ENCODE measurements at places on chromosomes 7 and 10. TPM values are rescaled to one million over a fixed set of nuclear protein-coding genes. Genes with fewer than 3 reads are reported as not detected.

DNA sequence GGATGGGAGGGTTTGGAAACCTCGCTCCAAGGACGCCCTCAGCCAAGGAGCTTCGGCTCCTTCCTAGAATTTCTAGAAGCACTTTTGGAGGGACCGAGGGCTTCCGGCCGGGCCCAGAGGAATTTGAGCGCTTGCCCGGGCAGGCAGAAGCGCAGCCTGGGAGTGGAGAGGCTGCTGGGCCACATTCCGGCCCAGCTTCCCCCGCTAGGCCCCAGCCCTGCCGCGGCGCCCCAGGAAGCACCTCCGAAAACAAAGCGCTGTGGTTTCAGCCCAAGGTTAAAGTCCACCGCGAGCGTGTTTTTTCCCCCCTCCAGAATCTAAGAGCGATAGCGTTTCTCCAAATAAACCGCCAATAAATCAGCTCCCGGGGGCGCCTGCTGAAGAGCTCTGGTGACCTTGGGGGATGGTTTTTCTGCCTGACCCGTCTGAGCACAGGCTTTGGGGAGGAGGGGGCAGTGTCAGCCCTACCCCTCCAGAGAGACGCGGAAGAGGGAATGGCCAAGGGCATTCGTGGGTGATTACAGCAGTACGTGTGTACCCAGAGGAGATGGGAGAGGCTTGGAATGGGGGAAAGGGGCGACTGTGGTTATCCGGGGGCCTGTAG is 5.7 kb upstream of the TNRC18 start:
- peak; percentile 73 for DNase-seq

- DNase-seq = peak; percentile 44
Observed at GRCh38 chr10:131846240-131847101, 54.3 kb upstream of the PPP2R2D start.

EVX1 gene
- not detected for total RNA-seq

NRBF2 gene
- total RNA-seq = 13.4 TPM

- no peak for DNase-seq
Observed at GRCh38 chr7:47992446-47992845, 13.0 kb upstream of the HUS1 start.

TRIM24 gene
- 16.4 TPM for total RNA-seq

SLC13A1 gene
- 0.13 TPM for total RNA-seq

DNA sequence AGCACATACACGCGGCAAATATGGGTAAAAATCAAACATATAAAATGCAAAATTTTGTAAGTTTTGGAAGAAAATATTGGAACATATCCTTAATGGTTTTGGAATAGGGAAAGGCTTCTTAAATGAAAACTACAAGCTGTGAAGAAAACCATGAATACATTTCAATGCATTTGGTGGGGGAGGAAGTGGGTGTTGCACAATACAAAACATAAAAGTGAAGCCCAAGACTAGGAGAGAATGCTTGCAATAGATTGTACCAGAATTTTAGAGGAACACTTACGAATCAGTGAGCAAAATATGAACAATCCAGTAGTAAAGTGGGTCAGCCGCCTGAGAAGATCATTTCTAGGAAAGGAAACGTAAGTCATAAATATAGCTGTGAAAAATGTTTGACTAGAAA is 322.6 kb upstream of the MKI67 start:
- no peak for DNase-seq

DNA sequence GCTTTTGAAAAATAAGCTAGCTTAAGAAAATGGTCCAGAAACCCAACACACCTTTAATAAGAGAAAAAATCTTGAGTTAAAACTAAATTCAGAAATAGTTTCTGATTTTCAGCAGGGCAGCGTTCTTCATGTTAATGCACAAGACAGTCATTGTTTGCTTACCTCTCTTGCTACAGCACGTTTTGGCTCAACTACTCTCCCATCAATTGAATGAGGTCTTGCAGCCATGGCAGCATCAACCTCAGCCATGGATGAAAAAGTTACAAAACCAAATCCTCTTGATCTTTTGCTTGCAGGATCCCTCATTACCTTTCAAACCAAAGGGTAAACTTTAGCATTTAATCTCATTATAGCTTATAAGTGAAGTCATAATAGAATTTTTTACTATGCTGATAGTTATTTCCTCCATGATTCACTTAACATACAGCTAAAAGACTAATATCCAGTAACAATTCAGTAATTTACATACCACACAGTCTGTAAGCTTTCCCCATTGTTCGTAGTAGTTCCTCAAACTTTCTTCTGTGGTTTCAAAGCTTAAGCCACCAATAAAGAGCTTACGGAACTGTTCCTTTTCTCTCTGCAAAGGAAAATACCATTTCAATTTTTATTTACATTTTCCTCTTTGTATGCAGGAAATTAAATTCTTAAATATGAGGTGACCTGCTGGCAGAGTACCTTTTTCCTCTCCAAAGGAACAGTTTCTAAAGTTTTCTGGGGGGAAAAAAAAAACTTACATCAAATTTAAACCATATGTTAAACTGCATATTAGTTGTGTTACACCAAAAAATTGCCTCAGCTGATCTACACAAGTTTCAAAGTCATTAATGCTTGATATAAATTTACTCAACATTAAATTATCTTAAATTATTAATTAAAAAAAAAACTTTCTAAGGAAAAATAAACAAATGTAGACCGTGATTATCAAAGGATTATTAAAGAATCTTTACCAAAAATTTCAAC is 3.1 kb downstream of the HNRNPA2B1 start:
- DNase-seq = no peak

UTF1 gene
- not detected for total RNA-seq

GRCh38 chr10:25901199-25901598 is 32.8 kb upstream of the MYO3A start:
- no peak for DNase-seq

GRCh38 chr7:156614434-156615264 is 25.9 kb upstream of the RNF32 start:
- peak; percentile 81 for DNase-seq

DNA sequence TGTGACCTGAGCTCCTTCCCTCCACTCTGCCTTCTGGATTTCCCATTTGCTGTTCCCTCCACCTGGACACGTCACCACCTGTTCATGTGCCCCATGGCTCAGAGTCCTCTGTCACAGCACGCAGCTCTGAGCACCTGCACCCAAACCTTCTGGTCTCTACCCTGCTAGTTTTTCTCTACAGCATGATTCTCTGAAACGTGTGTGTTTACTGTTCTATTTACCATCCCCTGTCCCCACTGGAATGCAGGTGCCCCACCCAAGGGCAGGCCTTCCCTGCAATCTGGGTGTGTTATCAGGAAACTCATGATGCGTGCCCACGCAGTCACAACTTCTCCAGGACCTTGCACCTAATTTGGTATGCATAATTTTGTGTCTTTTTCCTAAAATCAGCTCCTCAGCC is 284.4 kb upstream of the IGFBP3 start:
- no peak for DNase-seq

Data from left lobe of liver (tissue), 2 donors.